Activated CD4-positive, alpha-beta memory T cell treated with anti-CD3 and anti-CD28 coated beads for 36 hours (primary cell): ENCODE measurements at places on chromosomes 7 and 10. TPM values are rescaled to one million over a fixed set of nuclear protein-coding genes. Genes with fewer than 3 reads are reported as not detected.

DNA sequence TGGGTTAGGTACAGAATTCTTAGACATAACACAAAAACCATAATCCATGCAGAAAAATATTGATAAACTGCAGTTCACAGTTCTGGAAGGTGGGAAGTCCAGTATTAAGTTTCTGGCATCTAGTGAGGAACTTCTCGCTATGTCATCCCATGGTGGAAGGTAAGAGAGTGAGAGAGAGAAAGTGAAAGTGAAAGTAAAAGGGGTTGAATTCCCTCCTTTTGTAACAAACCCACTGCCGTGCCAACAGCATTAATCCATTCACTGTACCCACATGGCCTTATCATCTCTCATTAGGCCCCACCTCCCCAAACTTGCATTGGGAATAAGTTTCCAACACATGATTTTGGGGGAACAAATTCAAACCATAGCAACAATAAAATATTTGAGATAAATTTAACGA, 17.1 kb downstream of the ZNF485 start:
- DNase-seq, result no peak
- peaks cover 18% of the 10 kb centered on the region for H3K36me3 ChIP-seq
- H3K4me1 ChIP-seq, result peaks cover 19% of the 10 kb centered on the region
- H3K27me3 ChIP-seq, result no peaks in the 10 kb centered on the region
- peak overlapping the region; percentile 21 for H3K27ac ChIP-seq

ASB10 gene
- total RNA-seq, result not detected

DNA sequence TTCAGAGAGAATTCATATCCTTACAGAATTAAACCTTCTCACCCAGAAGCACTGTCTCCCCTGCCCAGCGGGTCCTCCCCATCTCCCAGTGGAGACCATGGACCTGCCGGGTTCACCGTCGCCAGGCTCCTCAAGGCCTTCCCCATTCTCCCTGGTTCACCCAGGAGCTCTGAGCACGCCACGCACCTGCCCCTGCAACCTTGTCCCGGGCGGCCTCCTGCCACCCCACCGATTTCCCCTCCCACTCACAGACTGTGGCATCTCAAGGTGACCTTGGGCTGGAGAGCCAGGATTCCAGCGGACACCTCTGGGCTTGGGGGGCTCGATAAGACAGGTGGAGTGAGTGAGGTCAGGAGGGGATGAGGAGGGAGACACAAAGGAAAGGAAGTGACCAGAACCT, 135.3 kb downstream of the PTPRN2 start:
- H3K36me3 ChIP-seq, result no peaks in the 10 kb centered on the region
- no peak for DNase-seq
- H3K4me1 ChIP-seq, result no peaks in the 10 kb centered on the region
- H3K27ac ChIP-seq, result no peak overlapping the region
- no peak overlapping the region for H3K4me3 ChIP-seq

CYP3A7 gene
- total RNA-seq, result not detected

WNT2 gene
- not detected for total RNA-seq

GPR37 gene
- total RNA-seq, result not detected

DNA sequence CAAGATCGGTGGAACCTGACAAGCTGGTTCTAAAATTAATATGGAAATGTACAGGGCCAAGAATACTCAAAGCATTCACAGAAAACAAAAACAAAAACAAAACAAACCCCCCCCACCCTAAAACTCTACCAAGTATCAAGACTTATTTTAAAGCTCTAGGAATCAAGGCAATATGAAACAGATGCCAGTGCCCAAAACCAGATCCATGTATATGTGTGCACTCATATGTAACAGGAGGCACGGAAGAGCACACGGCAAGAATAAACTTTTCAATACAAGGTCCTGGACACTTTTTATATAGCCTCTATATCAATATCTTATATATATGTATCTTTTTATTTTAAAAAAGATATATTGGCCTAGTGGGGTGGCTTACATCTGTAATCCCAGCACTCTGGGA, 35.5 kb downstream of the KDM7A start:
- no peak for DNase-seq
- no peak overlapping the region for H3K4me3 ChIP-seq
- H3K4me1 ChIP-seq, result peaks cover 40% of the 10 kb centered on the region

FGFBP3 gene
- 1.2 TPM for total RNA-seq

AKR1C4 gene
- not detected for total RNA-seq

DNA sequence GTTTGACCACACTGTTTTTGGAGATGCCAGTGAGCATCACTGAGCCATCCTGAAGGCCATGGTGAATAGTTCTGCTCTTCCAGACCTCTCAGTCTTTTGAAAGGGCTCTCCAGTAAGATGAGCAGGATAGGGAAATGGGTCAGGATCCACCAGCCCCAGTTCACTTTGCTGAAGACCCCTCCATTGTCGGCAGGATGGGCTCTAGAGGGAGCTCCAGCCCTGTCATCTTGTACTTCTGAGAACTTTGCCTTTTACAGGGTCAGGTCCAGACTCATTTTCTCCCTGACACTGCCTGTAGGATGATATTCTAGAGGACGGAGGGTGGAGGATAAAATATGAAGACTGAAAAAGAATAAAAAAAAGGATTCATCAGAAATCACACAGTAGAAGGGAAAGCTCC, 13.1 kb downstream of the LHFPL3 start:
- no peaks in the 10 kb centered on the region for H3K27me3 ChIP-seq
- no peak overlapping the region for H3K27ac ChIP-seq
- H3K4me1 ChIP-seq, result no peaks in the 10 kb centered on the region
- no peaks in the 10 kb centered on the region for H3K36me3 ChIP-seq
- no peak for DNase-seq

GRCh38 chr7:40267583-40267982, 132.8 kb downstream of the SUGCT start:
- H3K27me3 ChIP-seq, result no peaks in the 10 kb centered on the region
- no peaks in the 10 kb centered on the region for H3K36me3 ChIP-seq
- no peak overlapping the region for H3K27ac ChIP-seq
- H3K4me1 ChIP-seq, result peaks cover 3% of the 10 kb centered on the region

GRCh38 chr7:50306494-50307367, 2.2 kb downstream of the IKZF1 start:
- peak overlapping the region; percentile 86 for H3K4me3 ChIP-seq
- no peak for DNase-seq
- no peaks in the 10 kb centered on the region for H3K27me3 ChIP-seq
- H3K27ac ChIP-seq, result peak overlapping the region; percentile 94

DNA sequence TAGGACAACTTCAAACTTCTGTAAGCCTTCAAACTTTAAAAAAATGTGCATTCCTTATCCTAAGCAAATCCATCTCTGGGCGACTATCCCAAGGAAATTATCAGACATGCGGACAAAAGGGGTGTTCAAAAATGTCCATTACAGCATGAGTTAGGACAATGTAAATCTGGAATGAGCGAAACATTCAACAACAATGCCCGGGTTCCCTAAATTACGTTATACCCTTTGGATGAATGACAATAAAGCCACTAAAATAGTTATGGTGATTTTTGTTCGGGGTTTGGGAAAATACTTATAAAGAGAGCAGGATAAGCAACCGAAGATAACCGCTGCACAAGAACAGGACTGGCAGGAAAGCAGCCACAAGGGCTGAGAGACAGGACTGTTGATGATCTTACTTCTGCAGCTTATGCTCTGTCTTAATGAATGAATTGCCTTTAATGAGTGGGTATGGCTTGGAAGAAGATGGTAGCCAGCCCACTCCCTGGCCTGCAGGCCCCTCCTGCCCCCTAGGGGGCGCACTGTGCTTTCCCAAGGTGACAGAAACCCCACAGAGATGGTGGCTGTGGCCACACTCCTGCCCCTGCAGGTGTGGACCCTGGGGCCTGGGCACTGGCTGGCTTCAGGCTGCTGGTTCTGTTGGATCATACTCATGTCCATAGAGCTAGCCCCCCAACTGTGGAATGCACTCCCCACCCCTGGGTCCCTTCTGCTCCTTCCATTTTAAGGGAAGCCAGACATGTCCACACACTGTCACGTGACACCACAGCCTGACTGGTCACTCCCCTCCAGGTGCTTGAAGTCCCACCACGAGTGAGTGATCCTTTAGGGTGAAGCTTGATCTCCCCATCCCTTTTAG, 45.0 kb downstream of the ZCCHC24 start:
- H3K36me3 ChIP-seq, result no peaks in the 10 kb centered on the region
- peaks cover 1% of the 10 kb centered on the region for H3K27me3 ChIP-seq
- no peaks in the 10 kb centered on the region for H3K4me1 ChIP-seq
- H3K4me3 ChIP-seq, result no peak overlapping the region

FAM241B gene
- total RNA-seq, result 11.8 TPM

GRCh38 chr7:87116315-87116714, 35.9 kb upstream of the DMTF1 start:
- H3K27ac ChIP-seq, result no peak overlapping the region
- H3K27me3 ChIP-seq, result no peaks in the 10 kb centered on the region
- H3K4me1 ChIP-seq, result no peaks in the 10 kb centered on the region
- no peaks in the 10 kb centered on the region for H3K36me3 ChIP-seq
- H3K4me3 ChIP-seq, result no peak overlapping the region

DNA sequence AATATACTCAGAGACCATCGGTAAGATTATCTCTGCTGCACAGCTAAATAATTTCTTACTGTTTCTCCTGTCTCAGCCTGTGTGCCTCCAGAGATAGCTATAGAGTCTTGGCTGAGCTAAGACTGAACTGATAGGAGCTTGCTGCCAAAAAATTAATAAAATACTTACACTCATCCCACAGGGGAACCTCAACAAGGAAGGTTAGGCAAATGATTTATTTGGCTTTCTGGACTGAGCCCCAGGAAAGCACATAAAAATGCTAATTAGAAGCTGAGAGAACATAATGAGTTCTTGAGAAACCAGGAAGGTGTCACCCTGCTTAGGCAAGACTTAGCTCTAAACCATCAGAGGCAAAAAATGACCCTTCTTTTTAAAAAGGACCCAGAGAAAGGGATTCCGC, 534.5 kb downstream of the TNS3 start:
- no peaks in the 10 kb centered on the region for H3K36me3 ChIP-seq
- no peaks in the 10 kb centered on the region for H3K4me1 ChIP-seq
- H3K27me3 ChIP-seq, result peaks cover 2% of the 10 kb centered on the region
- DNase-seq, result no peak
- H3K4me3 ChIP-seq, result no peak overlapping the region

DNA sequence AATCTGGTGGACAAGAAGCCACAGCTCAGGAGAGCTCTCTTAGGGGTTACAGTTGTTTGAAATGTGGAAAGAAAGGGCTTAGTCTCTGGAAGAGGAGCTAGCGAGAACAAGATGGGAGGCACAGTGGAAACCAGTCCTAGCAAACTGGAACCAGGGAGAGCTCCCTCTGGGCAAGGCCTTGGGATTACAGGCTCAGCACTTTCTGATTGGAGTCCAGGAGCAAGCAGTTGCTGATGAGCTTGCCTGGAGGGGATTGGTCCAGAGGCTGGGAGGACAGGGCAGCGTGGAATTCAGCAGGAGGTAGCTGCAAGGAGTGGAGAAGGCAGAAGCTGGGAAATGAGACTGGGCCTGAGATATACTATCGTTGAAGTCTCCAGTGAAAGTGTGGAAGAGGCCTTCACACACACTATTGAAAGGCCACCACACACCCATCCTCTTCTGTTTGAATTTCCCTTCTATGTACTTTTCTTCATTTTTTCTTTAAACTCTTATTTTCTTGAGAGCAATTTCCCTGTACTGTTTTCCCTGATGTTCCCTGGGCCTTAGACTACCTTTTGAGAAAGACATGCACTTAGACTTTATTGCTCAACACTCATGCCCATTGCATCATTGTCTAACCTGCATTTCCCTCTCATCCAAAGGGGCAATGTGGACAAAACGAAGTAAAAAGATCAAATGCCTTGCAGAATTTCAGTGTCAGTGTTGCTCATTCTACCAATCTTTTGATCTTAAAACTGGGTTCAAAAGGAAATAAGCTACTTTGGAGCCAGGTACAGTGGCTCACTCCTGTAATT, 57.8 kb upstream of the LANCL2 start:
- H3K36me3 ChIP-seq, result peaks cover 2% of the 10 kb centered on the region
- peaks cover 30% of the 10 kb centered on the region for H3K27me3 ChIP-seq
- DNase-seq, result no peak

EPHB6 gene
- total RNA-seq, result 9.5 TPM

DNA sequence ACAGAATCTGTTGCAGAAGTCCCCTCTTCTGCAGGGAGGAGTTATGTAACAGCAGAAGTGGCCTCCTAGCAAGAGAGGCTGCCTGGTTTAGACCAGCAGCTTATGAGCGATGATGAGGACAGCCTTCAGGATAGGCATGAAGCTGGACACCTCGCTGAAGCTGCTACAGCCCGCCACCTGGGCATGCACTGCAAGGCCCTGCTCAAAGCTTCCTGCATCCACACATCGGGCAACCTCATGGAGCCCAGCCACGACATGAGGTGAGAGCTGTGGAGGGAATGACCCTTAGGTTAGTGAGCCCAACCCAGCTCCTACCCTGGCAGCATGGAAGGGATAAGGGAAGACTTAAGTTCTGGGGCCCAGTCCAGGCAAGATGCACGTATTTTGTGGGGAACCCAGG, 24.7 kb downstream of the WNT8B start:
- peaks cover 32% of the 10 kb centered on the region for H3K36me3 ChIP-seq
- H3K4me3 ChIP-seq, result no peak overlapping the region
- peaks cover 6% of the 10 kb centered on the region for H3K4me1 ChIP-seq
- no peak for DNase-seq
- H3K27me3 ChIP-seq, result no peaks in the 10 kb centered on the region

SPDYE16 gene
- total RNA-seq, result 0.19 TPM

DNA sequence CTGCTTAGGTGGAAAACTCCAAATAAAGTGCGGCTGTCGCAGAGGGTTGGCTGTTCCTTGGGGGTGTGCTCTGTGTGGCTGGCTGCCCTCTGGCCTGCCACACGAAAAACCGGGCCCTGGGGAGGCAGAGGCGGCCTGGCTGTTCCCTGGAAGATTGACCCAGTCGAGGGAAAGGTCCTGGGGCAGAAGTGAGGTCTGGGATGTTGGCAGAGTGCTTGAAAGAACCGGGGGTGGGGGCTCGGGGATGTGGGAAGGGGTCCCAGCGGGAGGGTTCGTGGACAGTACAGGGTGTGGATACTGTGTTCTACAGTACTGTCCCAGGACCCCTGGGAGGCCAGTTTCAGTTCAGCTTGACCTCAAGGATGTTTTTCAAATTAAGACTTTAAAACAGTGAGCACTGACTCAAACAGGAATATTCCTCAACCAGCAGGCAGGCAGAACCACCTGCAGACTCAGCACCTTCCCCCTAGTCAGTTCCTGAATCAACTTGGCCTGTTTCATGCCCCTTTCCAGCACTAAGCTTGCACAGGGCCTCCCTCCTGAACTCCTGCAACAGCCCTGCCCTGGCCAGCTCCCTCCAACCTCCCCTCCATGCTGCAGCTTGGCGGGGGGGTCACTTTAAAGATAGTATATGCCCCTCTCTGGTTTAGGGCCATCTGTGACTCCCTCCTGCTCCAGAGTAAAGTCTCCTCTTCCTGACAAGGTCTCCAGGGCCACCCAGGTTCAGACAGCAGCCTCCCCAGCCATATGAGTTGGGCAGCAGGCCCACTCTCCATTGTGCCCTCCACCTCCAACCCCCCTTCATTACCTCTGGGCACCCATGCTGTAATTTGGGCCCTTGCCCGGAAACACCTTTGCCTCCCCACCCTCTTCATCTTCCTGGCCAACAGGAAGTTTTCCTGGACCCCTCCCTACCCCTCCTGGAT, 3.2 kb upstream of the ATP6V1F start:
- H3K4me1 ChIP-seq, result peaks cover 10% of the 10 kb centered on the region
- peaks cover 1% of the 10 kb centered on the region for H3K27me3 ChIP-seq
- H3K4me3 ChIP-seq, result no peak overlapping the region
- H3K27ac ChIP-seq, result no peak overlapping the region
